Activated naive CD4-positive, alpha-beta T cell treated with anti-CD3 and anti-CD28 coated beads for 36 hours (primary cell): ENCODE measurements at places on chromosomes 3 and 15.

DNA sequence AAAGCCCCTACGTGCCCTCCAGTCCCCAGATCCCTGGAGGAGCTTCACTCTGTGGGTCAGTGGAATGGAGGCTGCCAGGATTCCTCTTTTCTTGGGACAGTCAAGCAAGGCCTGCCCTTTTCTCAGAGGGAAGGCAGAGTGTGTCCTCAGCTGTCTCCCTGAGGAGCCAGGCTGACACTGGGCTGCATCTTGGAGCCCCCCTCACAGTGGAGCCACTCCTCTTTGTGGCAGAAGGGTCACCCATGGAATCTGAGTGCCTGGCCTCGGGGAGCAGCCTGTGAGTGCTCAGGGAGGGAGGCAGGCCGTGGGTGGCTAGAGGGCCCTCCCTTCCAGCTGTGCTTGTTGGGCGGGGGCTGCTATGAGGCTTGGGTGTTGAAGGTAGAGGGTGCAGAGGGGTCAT, 41.2 kb downstream of the BOC start:
- no peak for DNase-seq
- no peaks in the 10 kb centered on the region for H3K4me1 ChIP-seq
- no peaks in the 10 kb centered on the region for H3K36me3 ChIP-seq
- H3K27me3 ChIP-seq, result no peaks in the 10 kb centered on the region

- H3K4me3 ChIP-seq, result no peak overlapping the region
- H3K4me1 ChIP-seq, result peaks cover 3% of the 10 kb centered on the region
- no peaks in the 10 kb centered on the region for H3K36me3 ChIP-seq
- no peak for DNase-seq
- no peak overlapping the region for H3K27ac ChIP-seq
These were observed 5.1 kb downstream of the SPATA12 start for GRCh38 chr3:57065588-57065987.

GRCh38 chr15:65634356-65634755, 12.6 kb downstream of the SLC24A1 start:
- peaks cover 13% of the 10 kb centered on the region for H3K4me1 ChIP-seq
- DNase-seq, result no peak
- H3K27me3 ChIP-seq, result no peaks in the 10 kb centered on the region
- H3K4me3 ChIP-seq, result no peak overlapping the region
- no peak overlapping the region for H3K27ac ChIP-seq
- H3K36me3 ChIP-seq, result no peaks in the 10 kb centered on the region

DNA sequence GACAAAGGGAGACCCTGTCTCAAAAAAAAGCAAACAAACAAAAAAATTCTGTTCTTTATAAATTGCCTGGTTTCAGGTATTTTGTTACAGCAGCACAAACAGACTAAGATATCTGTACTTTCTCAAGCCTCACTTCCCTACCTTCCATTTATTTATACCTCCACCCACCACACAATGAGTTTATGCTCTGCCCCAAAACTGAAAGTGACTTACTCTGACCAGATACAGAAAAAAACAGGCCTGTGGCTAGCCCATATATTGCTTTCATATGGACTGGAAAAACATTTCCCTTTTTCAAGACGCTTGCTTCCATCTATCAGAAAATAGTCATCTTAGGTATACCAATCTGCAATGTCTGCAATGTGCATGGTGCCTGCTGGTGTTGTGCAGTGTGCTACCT, 8.7 kb upstream of the GPD1L start:
- no peak overlapping the region for H3K27ac ChIP-seq
- DNase-seq, result no peak
- H3K4me3 ChIP-seq, result no peak overlapping the region
- H3K4me1 ChIP-seq, result no peaks in the 10 kb centered on the region
- H3K36me3 ChIP-seq, result no peaks in the 10 kb centered on the region

- no peaks in the 10 kb centered on the region for H3K4me1 ChIP-seq
- H3K27me3 ChIP-seq, result peaks cover 15% of the 10 kb centered on the region
- no peak overlapping the region for H3K4me3 ChIP-seq
- DNase-seq, result no peak
These were observed 323.7 kb downstream of the ZNF621 start for GRCh38 chr3:40848421-40848820.

DNA sequence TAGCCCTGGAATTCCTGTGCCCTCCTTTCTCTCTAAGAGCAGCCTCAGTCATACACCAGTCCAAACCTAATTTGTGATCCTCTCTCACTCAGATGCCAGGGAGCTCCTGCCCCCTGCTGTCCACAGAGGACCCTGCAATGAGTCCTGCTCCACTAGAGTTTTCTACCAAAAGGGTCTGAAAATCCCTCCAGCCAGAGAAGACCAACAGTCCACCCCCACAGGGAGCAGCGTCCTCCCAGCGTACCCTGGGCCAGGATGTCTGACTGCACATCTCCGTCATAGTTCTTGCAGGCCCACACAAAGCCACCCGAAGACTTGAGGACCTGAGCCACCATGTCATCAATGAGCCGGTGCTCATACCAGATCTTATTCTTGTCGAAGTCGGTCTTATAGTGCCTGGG, 15.4 kb downstream of the IDH2 start:
- no peak overlapping the region for H3K27ac ChIP-seq
- H3K36me3 ChIP-seq, result peaks cover 24% of the 10 kb centered on the region
- no peak overlapping the region for H3K4me3 ChIP-seq
- H3K4me1 ChIP-seq, result peaks cover 6% of the 10 kb centered on the region
- no peaks in the 10 kb centered on the region for H3K27me3 ChIP-seq

- DNase-seq, result no peak
- peaks cover 17% of the 10 kb centered on the region for H3K4me1 ChIP-seq
- no peak overlapping the region for H3K27ac ChIP-seq
- H3K27me3 ChIP-seq, result no peaks in the 10 kb centered on the region
- H3K36me3 ChIP-seq, result peaks cover 10% of the 10 kb centered on the region
These were observed 180.5 kb downstream of the APBA2 start for GRCh38 chr15:29066310-29066709.

GRCh38 chr3:67995206-67995605, 340.8 kb upstream of the SUCLG2 start:
- H3K27ac ChIP-seq, result no peak overlapping the region
- peaks cover 2% of the 10 kb centered on the region for H3K27me3 ChIP-seq
- DNase-seq, result no peak
- H3K36me3 ChIP-seq, result no peaks in the 10 kb centered on the region
- peaks cover 3% of the 10 kb centered on the region for H3K4me1 ChIP-seq
- no peak overlapping the region for H3K4me3 ChIP-seq

DNA sequence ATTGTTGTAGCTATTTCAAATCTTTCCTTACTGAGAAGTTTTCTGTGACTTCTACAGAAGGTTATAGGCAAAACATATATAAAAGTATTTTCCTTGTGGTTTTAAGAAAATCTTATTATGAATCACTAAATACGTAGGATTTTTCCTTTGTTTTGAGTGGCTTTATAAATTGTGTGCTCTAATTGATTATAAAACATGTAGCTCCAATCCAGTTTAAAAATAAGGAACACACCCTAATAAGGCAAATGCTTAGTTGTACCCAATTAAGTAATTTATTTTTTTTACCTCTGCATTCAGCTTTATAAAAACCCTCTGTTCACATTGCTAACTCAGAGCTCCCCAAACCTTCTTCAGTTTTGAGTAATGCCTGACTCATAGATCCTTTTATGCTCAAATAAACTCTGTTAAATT, 408.0 kb downstream of the NAALADL2 start:
- DNase-seq, result no peak
- no peaks in the 10 kb centered on the region for H3K36me3 ChIP-seq
- no peak overlapping the region for H3K4me3 ChIP-seq
- no peaks in the 10 kb centered on the region for H3K27me3 ChIP-seq
- H3K4me1 ChIP-seq, result no peaks in the 10 kb centered on the region

DNA sequence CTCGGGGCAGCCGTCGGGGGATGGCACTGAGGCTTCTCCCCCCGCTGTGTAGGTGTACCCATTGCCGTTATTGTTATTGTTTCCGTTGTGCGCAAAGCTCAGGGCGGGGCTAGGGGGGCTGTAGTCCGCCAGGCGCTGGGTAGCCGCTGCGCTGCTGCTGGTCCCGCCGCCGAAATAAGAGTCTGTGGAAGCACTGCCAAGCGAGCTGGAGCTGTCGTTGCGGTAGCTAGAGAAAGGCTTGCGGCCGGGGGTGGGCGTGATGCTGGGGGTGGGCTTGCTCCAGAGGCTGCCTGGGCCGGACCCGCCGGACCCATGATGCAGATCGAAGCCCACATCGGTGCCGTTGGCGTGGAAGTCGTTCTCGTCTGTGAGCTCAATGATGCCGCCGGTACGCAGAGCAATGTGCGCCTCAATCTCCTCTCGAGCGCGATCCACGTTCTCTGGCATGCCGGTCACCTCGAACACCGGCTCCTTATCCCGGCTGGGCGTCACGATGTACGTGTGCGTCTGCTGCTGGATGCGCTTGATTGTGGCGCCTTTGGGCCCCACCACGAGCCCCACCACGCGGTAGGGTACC, 1.9 kb downstream of the MEX3B start:
- H3K4me3 ChIP-seq, result peak overlapping the region; percentile 84
- no peak overlapping the region for H3K27ac ChIP-seq
- peaks cover 10% of the 10 kb centered on the region for H3K4me1 ChIP-seq
- no peak for DNase-seq

DNA sequence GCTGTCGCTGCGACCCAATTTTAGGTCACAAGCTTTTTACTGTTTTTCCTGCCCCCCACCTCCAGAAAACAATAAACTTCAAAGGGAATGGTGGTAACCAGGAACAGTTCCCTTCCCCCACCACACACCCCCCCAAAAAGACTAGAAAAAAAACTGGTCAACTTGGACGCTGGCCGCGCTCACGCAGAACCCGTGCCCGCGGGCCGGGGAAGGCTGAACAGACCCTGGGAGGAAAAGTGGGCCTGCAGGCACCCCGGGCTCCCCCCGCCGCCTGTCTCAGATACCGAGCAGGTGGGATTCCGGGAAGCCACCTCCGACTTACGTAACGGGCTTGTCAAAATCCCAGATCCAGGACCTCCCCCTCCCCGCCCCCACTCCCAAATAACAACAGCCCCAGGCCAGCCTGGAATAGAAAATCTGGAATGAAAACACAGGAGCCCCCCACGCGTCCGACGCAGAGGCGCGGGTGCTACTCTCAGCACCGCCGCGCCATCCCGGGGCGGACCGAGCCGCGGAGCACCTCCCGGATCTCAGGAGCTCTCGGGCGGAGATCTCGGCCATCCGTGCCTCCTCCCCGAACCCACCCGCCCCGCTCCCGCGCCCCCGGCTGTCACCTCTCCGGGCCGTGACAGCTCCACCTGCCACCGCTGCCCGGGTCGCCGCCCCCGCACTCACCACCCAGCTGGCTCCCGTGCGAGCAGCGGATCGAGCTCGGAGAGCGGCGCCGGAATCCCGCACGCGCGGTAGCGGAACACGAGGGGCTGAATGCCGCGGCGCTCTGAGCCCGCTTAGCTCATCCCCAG, 557 bp downstream of the DENND4A start:
- H3K36me3 ChIP-seq, result no peaks in the 10 kb centered on the region
- DNase-seq, result peak; percentile 70
- H3K27ac ChIP-seq, result peak overlapping the region; percentile 98
- H3K4me1 ChIP-seq, result peaks cover 55% of the 10 kb centered on the region
- peak overlapping the region; percentile 88 for H3K4me3 ChIP-seq

DNA sequence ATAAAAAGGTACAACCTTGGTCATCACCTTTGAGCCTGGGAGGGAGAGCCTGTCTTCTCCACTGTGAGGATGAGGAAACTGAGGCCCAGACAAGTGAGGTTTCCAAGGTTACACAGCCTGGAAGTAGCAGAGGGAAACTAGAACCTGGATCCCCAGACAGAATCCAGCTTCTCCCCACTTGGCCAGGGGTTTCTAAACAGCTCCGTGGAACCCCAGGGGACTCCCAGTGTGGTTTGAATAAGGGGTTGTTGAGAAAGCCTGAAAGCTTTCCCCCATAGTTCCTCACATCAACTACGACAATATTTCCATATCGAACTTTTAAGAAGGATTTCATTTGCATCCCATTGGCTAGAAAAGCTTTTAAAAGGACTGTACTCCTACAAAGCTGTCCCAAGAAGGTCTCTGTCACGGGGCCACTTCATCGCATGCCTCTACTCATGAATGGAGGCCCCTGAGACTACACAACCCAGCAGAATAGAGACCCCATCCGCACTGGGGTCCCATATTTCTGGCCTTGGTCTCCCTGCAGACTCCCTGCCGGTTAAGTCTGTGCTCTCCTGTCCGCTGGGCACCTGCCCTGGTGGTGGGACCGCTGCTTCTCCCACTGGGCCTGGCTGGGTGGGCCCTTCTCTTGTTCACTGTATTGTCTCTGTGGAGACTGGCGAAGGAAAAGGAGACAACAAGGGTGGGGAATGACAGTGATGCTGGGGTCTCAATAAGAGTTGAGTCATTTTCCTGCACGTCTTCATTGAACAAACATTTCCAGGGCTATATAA, 178.5 kb downstream of the SMAD6 start:
- H3K27ac ChIP-seq, result no peak overlapping the region
- no peaks in the 10 kb centered on the region for H3K36me3 ChIP-seq
- no peak for DNase-seq
- no peaks in the 10 kb centered on the region for H3K4me1 ChIP-seq
- H3K4me3 ChIP-seq, result no peak overlapping the region

DNA sequence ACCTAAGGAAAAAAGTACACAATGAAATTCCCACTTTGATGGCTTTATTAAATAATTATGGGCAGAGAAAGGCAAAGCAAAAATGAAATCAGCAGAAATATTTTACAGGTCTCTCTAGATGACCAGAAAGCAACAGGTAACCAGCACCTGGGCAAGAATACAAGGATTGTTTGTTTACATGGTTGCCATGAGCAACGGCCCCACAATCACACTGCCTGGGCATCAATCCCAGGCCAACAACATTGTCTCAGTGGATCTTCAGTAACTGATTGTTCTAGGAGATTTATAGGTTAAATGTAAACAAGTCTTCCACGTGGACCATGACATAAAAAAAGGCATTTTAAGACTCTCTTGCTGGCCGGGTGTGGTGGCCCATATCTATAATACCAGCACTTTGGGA, 82.6 kb downstream of the PDZRN3 start:
- H3K4me1 ChIP-seq, result no peaks in the 10 kb centered on the region
- DNase-seq, result no peak
- no peaks in the 10 kb centered on the region for H3K27me3 ChIP-seq
- H3K36me3 ChIP-seq, result no peaks in the 10 kb centered on the region
- H3K27ac ChIP-seq, result no peak overlapping the region
- H3K4me3 ChIP-seq, result no peak overlapping the region

DNA sequence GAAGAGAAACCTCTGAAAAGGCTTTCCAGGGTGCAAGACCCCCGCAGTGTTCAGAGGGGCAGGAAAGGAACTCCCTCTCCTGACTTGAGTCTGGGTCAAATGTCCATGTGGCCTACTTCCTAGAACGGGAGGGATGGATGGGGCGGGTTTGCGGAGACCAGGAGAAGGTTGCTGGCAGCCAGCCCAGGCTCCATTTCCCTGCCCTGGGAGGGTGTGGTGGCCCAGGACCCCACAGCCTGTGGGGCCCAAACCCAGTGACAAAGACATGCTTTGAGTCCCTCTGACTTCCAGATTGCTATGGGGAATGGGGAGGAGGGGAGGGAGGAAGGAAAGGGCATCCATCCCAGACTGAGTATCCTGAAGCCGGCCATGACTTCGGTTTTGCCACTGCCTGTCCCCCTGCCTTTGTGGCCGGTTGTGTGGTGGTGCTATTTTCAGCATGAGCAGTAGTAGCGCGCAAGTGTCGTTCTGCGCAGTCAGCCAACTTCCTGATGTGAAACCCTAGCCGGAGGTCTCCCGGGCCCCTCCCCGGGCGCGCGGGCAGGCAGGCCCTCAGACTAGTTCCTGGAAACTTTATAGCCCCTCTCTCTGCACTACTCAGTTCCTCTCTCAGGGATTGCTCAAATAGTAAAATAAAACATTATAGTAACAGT, 24.4 kb downstream of the MAGEF1 start:
- no peak for DNase-seq
- no peak overlapping the region for H3K4me3 ChIP-seq
- H3K36me3 ChIP-seq, result no peaks in the 10 kb centered on the region
- no peak overlapping the region for H3K27ac ChIP-seq
- H3K4me1 ChIP-seq, result no peaks in the 10 kb centered on the region
- H3K27me3 ChIP-seq, result no peaks in the 10 kb centered on the region

- no peak overlapping the region for H3K4me3 ChIP-seq
- no peak for DNase-seq
- H3K27me3 ChIP-seq, result no peaks in the 10 kb centered on the region
- no peaks in the 10 kb centered on the region for H3K4me1 ChIP-seq
- no peaks in the 10 kb centered on the region for H3K36me3 ChIP-seq
These were observed 354.9 kb downstream of the RSL24D1 start for GRCh38 chr15:54841701-54842305.
